ENCODE measurements at places on chromosomes 11 and 22.

DNA sequence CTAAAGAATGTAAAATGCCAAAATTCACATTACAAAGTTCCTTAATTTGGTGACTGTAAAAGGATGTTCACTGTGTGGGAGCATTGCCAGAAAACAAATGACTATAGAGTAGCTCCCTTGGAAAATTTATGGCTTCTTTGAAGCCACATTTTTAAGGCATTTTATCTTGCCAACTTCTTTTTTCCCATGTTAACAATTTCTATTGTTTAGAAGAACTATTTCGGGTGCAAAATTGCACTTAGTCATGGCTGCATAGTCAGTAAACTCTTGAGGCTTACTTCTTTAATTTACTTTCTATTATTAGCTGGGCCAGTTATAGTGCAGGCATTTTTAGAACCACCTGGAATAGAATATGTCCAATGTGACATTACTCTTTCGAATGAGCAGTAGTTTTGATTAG, 515.3 kb downstream of the JRKL start:
- no peak for DNase-seq

DNA sequence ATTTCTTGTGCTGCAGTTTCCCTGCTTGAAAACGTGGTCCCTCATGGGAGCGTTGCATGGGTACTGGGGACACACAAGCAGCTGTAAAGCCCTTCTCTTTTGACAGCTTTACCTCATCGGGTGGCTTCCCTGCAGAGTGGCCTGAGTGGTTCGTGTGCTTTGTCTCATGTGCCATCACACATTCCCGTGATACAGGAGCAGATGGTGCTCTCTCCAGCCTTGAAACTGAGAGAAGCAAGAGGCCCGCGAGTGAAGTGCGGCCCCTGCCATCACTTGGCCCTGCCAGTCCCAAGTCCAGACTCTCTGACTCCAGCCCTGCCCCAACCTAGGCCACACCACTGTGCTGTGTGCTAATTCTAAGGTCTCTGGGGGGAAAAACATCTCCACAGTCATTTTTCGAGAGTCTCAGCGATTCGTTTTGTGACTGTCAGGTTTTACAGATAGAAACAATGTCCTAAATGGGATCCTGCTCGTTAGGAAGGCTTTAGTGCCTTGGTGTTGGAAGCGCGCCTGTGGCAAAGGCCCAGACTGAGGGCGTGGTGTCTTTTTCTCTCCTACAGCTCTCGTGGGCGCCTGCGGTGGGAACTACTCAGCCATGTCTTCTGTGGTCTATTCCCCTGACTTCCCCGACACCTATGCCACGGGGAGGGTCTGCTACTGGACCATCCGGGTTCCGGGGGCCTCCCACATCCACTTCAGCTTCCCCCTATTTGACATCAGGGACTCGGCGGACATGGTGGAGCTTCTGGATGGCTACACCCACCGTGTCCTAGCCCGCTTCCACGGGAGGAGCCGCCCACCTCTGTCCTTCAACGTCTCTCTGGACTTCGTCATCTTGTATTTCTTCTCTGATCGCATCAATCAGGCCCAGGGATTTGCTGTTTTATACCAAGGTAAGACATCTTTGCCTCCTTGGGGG, 64.2 kb downstream of the KREMEN1 start:
- DNase-seq, result no peak

GRCh38 chr11:72627594-72628281, 46.5 kb downstream of the PDE2A start:
- DNase-seq, result no peak

DNA sequence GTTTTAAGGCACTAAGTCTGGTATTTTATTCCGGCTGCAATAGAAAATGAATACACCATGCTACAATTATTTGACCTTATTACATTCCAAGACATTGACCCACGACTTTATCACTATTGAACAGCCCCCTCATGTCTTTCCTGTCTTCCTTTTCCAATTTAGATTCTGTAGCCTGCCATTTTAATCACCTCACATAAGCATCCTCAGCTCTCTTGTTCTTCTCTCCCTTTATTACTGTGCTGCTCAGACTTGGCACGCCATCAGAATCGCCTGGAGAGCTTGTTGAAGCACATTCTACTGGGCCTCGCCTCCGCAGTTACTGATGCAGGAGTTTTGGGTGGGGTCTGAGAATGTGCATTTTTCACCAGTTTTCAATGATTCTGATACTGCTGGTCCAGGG, 38.7 kb upstream of the SWAP70 start:
- no peak for DNase-seq

- DNase-seq, result no peak
Measured at GRCh38 chr22:40463017-40463631, 92.7 kb downstream of the SGSM3 start.

- no peak for DNase-seq
Measured at GRCh38 chr11:1888347-1888753, 3.3 kb downstream of the PRR33 start.

DNA sequence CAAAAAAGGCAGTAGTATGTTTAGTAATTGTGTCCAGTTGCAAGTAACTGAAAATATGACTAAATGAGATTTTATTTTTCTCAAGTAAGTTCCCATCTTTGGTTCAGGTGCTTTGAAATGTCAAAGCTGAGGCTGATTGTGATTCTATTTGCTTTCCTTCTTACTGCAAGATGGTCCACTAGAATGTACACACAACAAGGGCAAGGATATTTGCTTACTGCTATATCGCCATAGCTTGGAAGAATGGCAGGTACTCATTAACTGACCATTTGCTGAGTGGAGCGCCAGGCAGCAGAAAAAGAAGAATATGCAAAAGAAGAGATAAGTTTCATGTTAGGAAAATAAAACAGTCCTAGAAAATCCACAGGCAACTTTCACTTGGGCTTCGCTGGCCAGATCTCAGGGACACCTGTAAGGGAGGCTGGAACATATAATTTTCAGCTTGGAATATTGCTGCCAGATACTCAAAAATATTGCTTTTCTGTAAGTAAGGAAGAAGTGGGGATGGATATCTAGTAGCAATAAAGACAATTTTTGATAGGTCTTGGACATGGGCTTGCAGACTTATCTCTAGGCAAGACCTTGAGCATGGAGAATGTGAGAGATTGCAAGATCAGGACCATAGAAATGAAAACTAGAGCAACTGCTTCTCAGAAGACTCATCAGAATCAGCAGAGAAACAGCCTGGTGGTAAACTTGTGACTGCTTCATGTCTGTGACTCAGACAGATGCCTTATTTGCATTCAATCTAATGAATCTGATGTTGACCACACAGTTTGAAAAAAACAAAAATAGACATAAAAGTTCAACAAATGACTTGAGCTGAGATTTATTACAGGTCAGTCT, 44.8 kb upstream of the OR9Q1 start:
- DNase-seq, result peak; percentile 42

DNA sequence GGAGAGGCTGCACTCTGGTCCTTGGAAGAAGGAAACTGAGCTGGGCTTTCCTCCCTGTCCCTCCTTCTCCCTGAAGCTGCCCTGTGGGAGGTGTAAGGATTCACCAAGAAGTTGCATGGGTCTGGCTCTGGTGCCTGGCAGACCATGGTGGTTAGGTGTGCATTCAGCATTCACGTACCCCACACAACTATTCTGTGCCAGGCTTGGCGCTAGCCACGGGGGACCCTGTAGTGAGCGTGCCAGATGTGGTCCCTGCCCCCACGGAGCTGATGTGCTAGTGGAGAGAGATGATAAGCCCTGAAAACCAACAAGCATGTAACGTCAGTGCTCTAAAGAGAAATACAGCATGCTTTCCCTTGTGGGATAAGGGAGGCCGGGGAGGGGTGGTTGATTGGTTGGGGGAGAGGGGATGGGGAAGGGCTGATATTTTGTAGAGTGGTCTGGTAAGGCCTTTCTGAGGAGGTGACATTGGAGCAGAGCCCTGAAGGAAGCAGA, 48.9 kb downstream of the CD82 start:
- no peak for DNase-seq

DNA sequence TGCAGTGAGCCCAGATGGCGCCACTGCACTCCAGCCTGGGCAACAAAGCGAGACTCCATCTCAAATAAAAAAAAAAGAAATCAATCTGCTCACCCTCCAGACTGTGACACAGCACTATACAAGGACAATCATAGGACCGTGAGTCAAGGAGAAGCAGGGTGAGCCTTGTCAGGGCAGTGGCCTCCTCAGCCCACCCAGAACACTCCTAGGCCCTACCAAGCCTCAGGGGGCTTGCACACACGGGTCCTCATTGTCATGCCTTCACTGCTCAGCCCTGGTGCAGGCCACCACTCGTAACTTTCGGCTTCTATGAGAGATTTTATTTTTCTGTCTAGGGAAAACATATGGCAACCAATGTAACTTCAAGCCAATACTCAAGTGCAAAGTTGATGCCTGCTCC, 35.8 kb downstream of the DGCR2 start:
- DNase-seq, result no peak

- no peak for DNase-seq
Measured at GRCh38 chr22:19686946-19687345, 27.4 kb upstream of the SEPTIN5 start.

DNA sequence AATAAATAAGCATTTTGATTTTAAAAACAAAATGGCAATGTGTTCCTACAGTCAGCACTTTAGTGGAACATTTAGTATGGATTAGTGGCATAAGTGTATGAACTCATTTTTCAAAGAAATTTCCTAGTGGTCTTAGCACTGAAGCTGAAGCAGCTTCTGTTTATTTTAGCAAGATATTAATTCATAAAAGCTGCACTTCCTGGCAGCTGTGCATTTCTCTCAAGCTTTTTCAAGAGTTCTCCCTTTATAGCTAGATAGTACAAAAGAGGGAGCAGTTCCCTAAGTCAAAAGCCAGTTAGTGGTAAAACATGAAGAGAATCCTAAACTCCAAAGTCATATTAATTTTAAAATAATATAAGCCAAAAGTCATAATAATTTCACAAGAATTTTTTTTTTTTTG, 1036.0 kb upstream of the CCDC90B start:
- no peak for DNase-seq

DNA sequence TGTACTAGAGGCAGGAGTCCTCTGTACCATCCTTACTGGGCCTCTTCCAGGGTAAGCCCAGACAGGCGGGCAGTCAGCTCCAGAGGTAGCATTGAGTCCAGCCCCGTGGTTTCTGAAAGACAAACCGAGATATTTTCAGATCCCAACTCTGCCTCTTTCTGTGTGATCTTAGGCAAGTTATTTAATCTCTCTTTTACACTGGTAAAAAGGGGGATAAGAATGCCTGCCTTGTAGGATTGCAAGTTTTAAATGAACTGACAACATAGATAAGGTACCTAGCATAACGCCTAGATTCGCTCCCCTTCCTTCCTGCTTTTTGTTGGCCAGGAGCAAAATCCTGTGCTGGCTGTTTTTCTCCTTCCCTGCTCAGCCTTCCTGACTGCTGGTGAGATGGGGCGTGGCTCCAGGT, 56.4 kb upstream of the NNMT start:
- no peak for DNase-seq

- DNase-seq, result peak; percentile 16
Measured at GRCh38 chr11:5705688-5706087, 16.1 kb downstream of the TRIM22 start.

Data from astrocyte (in vitro differentiated cells and primary cell).